HepG2 (cell line): ENCODE measurements at places on chromosomes 6 and 20. TPM values are rescaled to one million over a fixed set of nuclear protein-coding genes. Genes with fewer than 3 reads are reported as not detected.

- H3K4me1 ChIP-seq, result peaks cover 7% of the 10 kb centered on the region; the same call in 1 of the 2 replicates
- no peak overlapping the region for H3K27ac ChIP-seq
- H3K4me3 ChIP-seq, result no peak overlapping the region
- no peaks in the 10 kb centered on the region for H3K36me3 ChIP-seq
These were observed 13.7 kb downstream of the RAET1E start for GRCh38 chr6:149884215-149884614.

- peaks cover 65% of the 10 kb centered on the region for H3K4me1 ChIP-seq
- H3K4me3 ChIP-seq, result no peak overlapping the region
- no peak for DNase-seq
- no peaks in the 10 kb centered on the region for H3K27me3 ChIP-seq
- H3K36me3 ChIP-seq, result 0 out of 2 replicates have a peak, but pooled peaks cover 1% of the 10 kb centered on the region
- peak overlapping the region; percentile 42 for H3K27ac ChIP-seq
These were observed 112.4 kb downstream of the SLX4IP start for GRCh38 chr20:10547276-10548114.

DNA sequence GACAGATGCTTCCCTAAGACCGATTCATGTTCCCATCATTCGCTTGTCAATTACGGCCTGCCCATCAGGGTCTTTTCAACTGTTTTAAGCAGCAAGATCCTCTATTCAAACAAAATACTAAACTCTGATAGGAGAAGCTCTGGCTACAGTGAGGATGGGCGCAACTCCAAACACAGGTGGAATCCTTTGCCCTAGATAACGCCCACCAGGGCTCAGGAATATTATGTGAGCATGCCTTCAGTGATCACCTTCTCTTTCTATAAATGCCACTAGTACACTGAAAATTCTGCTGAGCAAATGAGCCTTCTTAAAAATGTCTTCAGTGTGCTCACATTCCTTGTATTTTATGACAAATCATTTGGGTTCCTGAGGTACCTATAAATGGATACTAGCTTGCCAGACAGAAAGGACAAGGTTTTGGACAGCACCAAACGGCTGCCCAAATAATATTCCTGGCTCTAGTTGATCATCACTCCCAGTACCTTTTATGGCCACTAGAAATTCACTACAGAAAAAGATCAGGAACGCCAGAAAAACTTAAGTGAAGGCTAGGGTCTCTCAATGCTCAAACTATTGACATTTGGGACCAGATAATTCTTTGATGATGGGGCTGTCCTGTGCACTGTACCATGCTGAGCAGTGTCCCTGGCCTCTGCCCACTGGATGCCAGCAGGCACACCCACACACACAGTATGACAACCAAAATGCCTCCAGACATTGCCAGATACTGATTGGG lies 13.1 kb downstream of the ZNF217 start:
- no peak for DNase-seq
- no peaks in the 10 kb centered on the region for H3K27me3 ChIP-seq
- H3K4me3 ChIP-seq, result peak overlapping the region; percentile 29
- peaks cover 49% of the 10 kb centered on the region for H3K36me3 ChIP-seq
- H3K4me1 ChIP-seq, result peaks cover 82% of the 10 kb centered on the region
- H3K27ac ChIP-seq, result peak overlapping the region; percentile 77

GRCh38 chr20:33411242-33411641 lies 9.9 kb upstream of the CDK5RAP1 start:
- H3K4me1 ChIP-seq, result no peaks in the 10 kb centered on the region
- H3K27me3 ChIP-seq, result no peaks in the 10 kb centered on the region
- H3K27ac ChIP-seq, result no peak overlapping the region
- no peak overlapping the region for H3K4me3 ChIP-seq

DNA sequence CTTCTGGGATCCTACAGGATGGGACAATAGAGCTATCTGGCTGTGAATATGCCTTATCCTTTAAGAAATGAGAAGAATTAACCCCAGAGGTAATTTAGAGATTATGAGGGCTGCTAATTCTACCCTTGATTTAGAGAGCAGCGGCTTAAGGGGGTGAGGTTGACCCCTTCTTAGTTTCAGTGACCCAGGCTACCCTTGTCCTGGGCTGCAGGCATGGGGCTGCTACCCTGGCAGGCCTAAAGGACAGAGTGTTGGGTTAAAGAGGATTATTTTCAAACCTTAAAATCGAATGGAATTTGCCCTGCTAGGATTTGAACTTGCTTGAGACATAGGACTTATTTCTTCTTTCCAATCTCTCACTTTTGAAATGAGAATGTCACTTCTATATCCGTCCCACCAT lies 1343.4 kb downstream of the HACE1 start:
- H3K4me3 ChIP-seq, result no peak overlapping the region
- no peaks in the 10 kb centered on the region for H3K36me3 ChIP-seq
- no peaks in the 10 kb centered on the region for H3K27me3 ChIP-seq
- no peak for DNase-seq

- H3K4me3 ChIP-seq, result no peak overlapping the region
- H3K27me3 ChIP-seq, result peaks cover 1% of the 10 kb centered on the region; the same call in 1 of the 2 replicates
- H3K4me1 ChIP-seq, result peaks cover 49% of the 10 kb centered on the region
- H3K27ac ChIP-seq, result no peak overlapping the region
- H3K36me3 ChIP-seq, result no peaks in the 10 kb centered on the region
- no peak for DNase-seq
These were observed 5.5 kb upstream of the SDC4 start for GRCh38 chr20:45353746-45354145.

DNA sequence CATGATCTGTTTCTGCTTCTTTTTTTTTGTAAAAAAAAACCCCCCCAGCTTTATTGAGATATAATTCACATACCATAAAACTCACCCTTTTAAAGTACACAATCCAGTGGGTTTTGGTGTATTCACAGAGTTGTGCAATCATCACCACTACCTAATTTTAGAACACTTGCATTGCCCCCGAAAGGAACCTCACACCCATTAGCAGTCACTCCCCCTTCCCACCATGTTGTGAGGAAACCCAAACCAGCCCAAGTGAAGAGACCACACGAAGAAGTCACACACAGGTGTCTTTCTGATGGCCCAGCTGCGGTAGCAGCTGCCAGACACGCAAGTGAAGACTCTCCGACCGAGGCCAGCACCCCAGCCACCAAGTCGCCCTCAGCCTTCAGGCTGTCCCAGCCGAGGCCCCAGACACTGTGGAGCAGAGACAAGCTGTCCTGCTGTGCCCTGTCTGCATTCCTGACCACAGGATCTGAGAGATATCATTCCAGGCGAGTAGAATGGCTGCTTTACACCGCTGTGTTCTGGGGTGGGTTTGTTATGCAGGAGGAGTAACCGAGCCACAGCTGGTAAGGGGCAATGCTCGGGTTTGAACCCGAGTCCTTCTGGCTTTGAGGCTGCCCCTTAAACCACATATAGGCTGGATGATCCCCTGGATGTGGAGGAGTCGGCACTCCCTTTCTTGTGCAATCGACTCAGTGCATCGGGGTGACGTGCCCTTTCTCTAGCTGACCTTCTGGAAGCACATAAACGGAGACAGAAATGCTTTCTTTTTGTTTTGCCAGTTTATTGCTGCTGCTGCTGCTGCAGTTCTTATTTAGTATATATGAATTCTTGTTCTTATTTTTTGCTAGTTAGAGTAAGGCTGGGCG lies 59.1 kb upstream of the PTPN1 start:
- peak overlapping the region; percentile 39 for H3K27ac ChIP-seq
- H3K27me3 ChIP-seq, result no peaks in the 10 kb centered on the region
- peak; percentile 68 for DNase-seq
- H3K4me3 ChIP-seq, result peak overlapping the region; percentile 61
- H3K4me1 ChIP-seq, result peaks cover 100% of the 10 kb centered on the region
- no peaks in the 10 kb centered on the region for H3K36me3 ChIP-seq

DNA sequence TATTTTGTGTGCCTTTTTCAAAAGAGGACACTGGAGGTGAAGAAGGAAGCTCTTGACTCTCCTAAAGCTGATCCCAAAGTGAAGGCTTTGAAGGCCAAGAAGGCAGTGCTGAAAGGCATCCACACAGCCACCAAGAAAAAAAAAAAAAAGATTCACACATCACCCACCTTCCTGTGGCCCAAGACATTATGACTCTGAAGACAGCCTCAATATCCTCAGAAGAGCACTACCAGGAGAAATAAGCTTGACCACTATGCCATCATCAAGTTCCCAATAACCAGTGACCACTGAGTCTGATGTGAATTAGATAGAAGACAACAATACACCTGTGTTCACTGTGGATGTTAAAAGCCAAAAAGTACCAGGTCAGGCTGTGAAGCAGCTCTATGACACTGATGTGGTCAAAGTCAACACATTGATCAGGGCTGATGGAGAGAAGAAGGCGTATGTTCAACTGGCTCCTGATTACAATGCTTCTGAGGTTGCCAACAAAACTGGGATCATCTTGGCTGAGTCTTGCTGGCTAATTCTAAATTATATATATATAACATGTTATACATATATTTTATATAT lies 59.4 kb downstream of the PLCG1 start:
- H3K4me1 ChIP-seq, result no peaks in the 10 kb centered on the region
- H3K27ac ChIP-seq, result no peak overlapping the region
- H3K4me3 ChIP-seq, result no peak overlapping the region
- DNase-seq, result no peak
- no peaks in the 10 kb centered on the region for H3K27me3 ChIP-seq
- no peaks in the 10 kb centered on the region for H3K36me3 ChIP-seq

- H3K27me3 ChIP-seq, result no peaks in the 10 kb centered on the region; the same call in 2 of the 3 replicates
- no peak overlapping the region for H3K4me3 ChIP-seq
- H3K27ac ChIP-seq, result no peak overlapping the region
- peaks cover 17% of the 10 kb centered on the region for H3K4me1 ChIP-seq
These were observed 4.4 kb downstream of the TTPAL start for GRCh38 chr20:44480097-44480496.

GRCh38 chr6:13485923-13486562 lies 1.4 kb downstream of the GFOD1 start:
- no peak overlapping the region for H3K27ac ChIP-seq
- H3K4me1 ChIP-seq, result peaks cover 54% of the 10 kb centered on the region
- peak; percentile 43 for DNase-seq

GRCh38 chr20:42974347-42974746 lies 215.4 kb downstream of the PTPRT start:
- H3K4me3 ChIP-seq, result no peak overlapping the region
- no peak for DNase-seq
- H3K27ac ChIP-seq, result no peak overlapping the region
- H3K36me3 ChIP-seq, result no peaks in the 10 kb centered on the region

GRCh38 chr6:116287689-116288282 lies 8.1 kb upstream of the TSPYL1 start:
- no peak overlapping the region for H3K4me3 ChIP-seq
- H3K27me3 ChIP-seq, result no peaks in the 10 kb centered on the region
- H3K27ac ChIP-seq, result no peak overlapping the region
- H3K4me1 ChIP-seq, result no peaks in the 10 kb centered on the region

GRCh38 chr20:31759836-31760518 lies 20.9 kb downstream of the TPX2 start:
- H3K4me3 ChIP-seq, result no peak overlapping the region
- H3K4me1 ChIP-seq, result no peaks in the 10 kb centered on the region
- H3K27me3 ChIP-seq, result no peaks in the 10 kb centered on the region
- peaks cover 66% of the 10 kb centered on the region for H3K36me3 ChIP-seq

- no peaks in the 10 kb centered on the region for H3K27me3 ChIP-seq
- no peaks in the 10 kb centered on the region for H3K4me1 ChIP-seq
- no peak overlapping the region for H3K4me3 ChIP-seq
- no peak overlapping the region for H3K27ac ChIP-seq
These were observed 828.6 kb upstream of the CITED2 start for GRCh38 chr6:140202964-140203515.

DNA sequence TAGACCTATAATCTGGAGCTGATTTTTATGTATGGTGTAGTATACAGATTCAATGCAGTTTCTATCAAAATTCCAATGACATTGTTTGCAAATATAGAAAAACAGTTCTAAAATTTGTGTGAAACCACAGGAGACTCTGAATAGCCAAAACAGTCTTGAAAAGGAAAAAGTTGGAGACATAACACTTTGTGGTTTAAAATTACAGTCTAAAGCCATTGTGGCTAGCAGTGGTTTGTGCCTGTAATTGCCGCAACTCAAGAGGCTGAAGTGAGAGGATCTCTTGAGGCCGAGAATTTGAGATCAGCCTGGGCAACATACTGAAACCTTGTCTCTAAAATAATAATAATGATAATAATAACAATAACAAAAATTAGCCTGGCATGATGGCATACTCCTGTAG lies 213.7 kb downstream of the CDKAL1 start:
- H3K27me3 ChIP-seq, result no peaks in the 10 kb centered on the region
- H3K4me3 ChIP-seq, result no peak overlapping the region
- no peak overlapping the region for H3K27ac ChIP-seq
- no peak for DNase-seq
- H3K36me3 ChIP-seq, result no peaks in the 10 kb centered on the region
- peaks cover 23% of the 10 kb centered on the region for H3K4me1 ChIP-seq

DNA sequence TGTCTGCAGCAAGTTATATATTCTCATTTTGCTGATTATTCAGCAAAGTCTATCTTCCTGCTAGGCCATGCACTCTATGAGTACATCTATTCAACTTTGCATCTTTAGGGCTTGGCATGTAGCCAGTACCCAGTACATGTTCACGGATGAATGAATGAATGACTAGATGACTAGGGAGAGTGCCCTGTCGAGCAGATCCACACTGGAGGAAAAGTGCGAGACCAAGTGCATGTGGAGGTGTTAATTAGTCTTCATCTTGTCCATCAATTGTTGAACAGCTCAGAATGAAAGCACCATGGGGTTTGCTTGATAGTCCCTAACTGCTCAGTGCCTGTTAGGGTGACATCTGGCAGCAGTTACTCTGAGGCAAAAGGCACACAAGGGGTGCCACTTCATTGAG lies 30.4 kb downstream of the TM9SF4 start:
- no peaks in the 10 kb centered on the region for H3K27me3 ChIP-seq
- no peak overlapping the region for H3K27ac ChIP-seq
- peaks cover 95% of the 10 kb centered on the region for H3K36me3 ChIP-seq
- DNase-seq, result no peak
- no peaks in the 10 kb centered on the region for H3K4me1 ChIP-seq

- peaks cover 11% of the 10 kb centered on the region; the same call in 1 of the 2 replicates for H3K4me1 ChIP-seq
- H3K27ac ChIP-seq, result no peak overlapping the region
- no peaks in the 10 kb centered on the region for H3K36me3 ChIP-seq
- no peaks in the 10 kb centered on the region for H3K27me3 ChIP-seq
These were observed 60.8 kb downstream of the LAMA4 start for GRCh38 chr6:112193535-112194051.

DNA sequence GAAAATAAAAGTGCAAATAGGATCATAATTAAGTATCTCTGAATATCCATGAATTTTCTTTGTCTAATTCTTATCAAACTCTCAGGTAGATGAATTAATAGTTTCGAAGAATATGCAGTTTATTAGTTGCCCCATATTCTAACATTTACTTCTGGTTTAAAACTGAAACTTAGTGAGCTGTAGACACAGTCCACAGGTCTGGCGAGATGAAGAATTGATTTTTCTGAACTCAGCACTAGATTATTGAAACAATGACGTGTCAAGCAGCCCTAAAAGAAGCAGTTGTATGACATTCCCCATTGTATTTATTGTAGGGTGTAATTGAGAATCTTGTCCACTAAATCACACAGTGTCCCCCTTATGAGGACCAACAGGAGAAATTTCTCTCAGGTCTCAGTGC lies 407.1 kb downstream of the GRIK2 start:
- H3K27me3 ChIP-seq, result no peaks in the 10 kb centered on the region
- no peak overlapping the region for H3K4me3 ChIP-seq
- H3K36me3 ChIP-seq, result no peaks in the 10 kb centered on the region
- H3K27ac ChIP-seq, result no peak overlapping the region

- no peaks in the 10 kb centered on the region for H3K27me3 ChIP-seq
- no peaks in the 10 kb centered on the region for H3K4me1 ChIP-seq
- no peak overlapping the region for H3K4me3 ChIP-seq
- no peak overlapping the region for H3K27ac ChIP-seq
These were observed 264.4 kb downstream of the BTBD9 start for GRCh38 chr6:38375341-38375740.

CST4 gene
- not detected in 2 replicates for total RNA-seq

SESN1 gene
- total RNA-seq, result 44.7 and 52.1 TPM in 2 replicates

PLCB1 gene
- total RNA-seq, result 42.4 and 68.9 TPM in 2 replicates

CCDC170 gene
- 5.1 and 8.9 TPM in 2 replicates for total RNA-seq

SAMD3 gene
- total RNA-seq, result not detected in 2 replicates

ACOT13 gene
- 31.5 and 50.9 TPM in 2 replicates for total RNA-seq

CYP39A1 gene
- not detected in 2 replicates for total RNA-seq

GMPR gene
- total RNA-seq, result not detected in 2 replicates

WFDC5 gene
- total RNA-seq, result not detected in 2 replicates

OPRM1 gene
- not detected in 2 replicates for total RNA-seq

SMPD2 gene
- total RNA-seq, result 6.7 and 10.6 TPM in 2 replicates

BICRAL gene
- total RNA-seq, result 5.0 and 6.8 TPM in 2 replicates
